ENCODE measurements at places on chromosomes 3 and 15. TPM values are rescaled to one million over a fixed set of nuclear protein-coding genes. Genes with fewer than 3 reads are reported as not detected.

TMEM44 gene
- total RNA-seq = 35.3 TPM

PROK2 gene
- total RNA-seq = not detected

GPR149 gene
- total RNA-seq = 0.25 TPM

CYP19A1 gene
- total RNA-seq = not detected

BTBD1 gene
- 41.9 TPM for total RNA-seq

MFAP1 gene
- total RNA-seq = 29.2 TPM

EIF3J gene
- 59.5 TPM for total RNA-seq

COL8A1 gene
- 0.25 TPM for total RNA-seq

IQCH gene
- total RNA-seq = 4.5 TPM

DNA sequence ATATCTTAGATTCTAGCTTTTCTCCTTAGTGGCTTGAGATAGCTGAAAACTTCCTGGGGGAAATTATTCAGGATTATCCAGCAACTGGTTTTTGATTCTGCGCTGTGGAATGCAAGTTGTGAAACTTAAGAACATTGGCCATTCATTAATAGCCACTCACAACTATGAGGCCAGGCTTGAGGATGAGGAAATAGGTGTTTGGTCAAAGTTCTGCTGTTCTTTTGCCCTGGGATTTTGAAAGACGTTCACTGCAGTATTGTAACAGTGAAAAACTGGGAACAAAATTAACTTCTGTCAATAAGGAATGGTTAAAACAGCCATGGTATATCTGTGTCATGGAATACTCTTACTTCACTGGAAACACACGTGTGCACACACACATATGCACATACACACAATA is 44.1 kb downstream of the CTXND1 start:
- H3K4me3 ChIP-seq = no peak overlapping the region
- no peaks in the 10 kb centered on the region for H3K36me3 ChIP-seq
- DNase-seq = no peak
- H3K4me1 ChIP-seq = peaks cover 17% of the 10 kb centered on the region
- no peaks in the 10 kb centered on the region for H3K27me3 ChIP-seq
- no peak overlapping the region for H3K27ac ChIP-seq

GRCh38 chr3:42036483-42036823 is 54.7 kb upstream of the TRAK1 start:
- H3K27me3 ChIP-seq = peaks cover 21% of the 10 kb centered on the region
- peaks cover 74% of the 10 kb centered on the region for H3K4me1 ChIP-seq
- no peak for DNase-seq
- H3K4me3 ChIP-seq = peak overlapping the region; percentile 78
- H3K27ac ChIP-seq = peak overlapping the region; percentile 86
- H3K36me3 ChIP-seq = peaks cover 20% of the 10 kb centered on the region

GRCh38 chr15:93178371-93178770 is 89.4 kb upstream of the RGMA start:
- H3K4me3 ChIP-seq = no peak overlapping the region
- H3K27me3 ChIP-seq = peaks cover 3% of the 10 kb centered on the region

- no peaks in the 10 kb centered on the region for H3K36me3 ChIP-seq
- no peak overlapping the region for H3K27ac ChIP-seq
- DNase-seq = no peak
- peaks cover 3% of the 10 kb centered on the region for H3K4me1 ChIP-seq
Measured at GRCh38 chr3:46405301-46406019, 1.4 kb downstream of the CCR5AS start.

GRCh38 chr3:102105193-102105592 is 255.9 kb downstream of the NFKBIZ start:
- peaks cover 1% of the 10 kb centered on the region for H3K27me3 ChIP-seq
- H3K4me3 ChIP-seq = no peak overlapping the region

GRCh38 chr15:61731099-61731498 is 329.1 kb downstream of the VPS13C start:
- no peak overlapping the region for H3K4me3 ChIP-seq
- H3K27me3 ChIP-seq = no peaks in the 10 kb centered on the region
- no peaks in the 10 kb centered on the region for H3K4me1 ChIP-seq
- no peak overlapping the region for H3K27ac ChIP-seq

DNA sequence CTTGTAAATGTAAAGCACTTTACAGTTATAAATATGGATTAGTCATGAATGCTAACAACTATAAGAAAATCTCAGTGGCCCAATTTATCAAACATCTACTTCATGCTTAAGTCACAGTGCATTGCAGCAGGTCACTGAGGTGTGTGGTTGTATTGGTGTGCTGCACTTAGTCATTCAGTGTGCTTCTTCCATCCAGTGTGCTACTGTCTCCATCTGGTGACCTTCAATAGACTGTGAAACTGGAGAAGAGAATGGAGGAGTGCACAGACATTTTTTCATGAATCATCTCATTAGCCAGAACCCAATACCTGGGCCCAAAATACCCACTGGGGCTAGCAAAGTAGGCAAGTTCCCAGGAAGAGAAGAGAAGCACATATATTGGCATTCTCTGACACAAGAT is 199.6 kb downstream of the SHOX2 start:
- no peaks in the 10 kb centered on the region for H3K36me3 ChIP-seq
- H3K27me3 ChIP-seq = no peaks in the 10 kb centered on the region
- H3K4me1 ChIP-seq = peaks cover 1% of the 10 kb centered on the region
- H3K27ac ChIP-seq = no peak overlapping the region
- DNase-seq = no peak

GRCh38 chr3:195727606-195728195 is 6.9 kb downstream of the MUC20 start:
- H3K27me3 ChIP-seq = peaks cover 9% of the 10 kb centered on the region
- no peak for DNase-seq
- no peak overlapping the region for H3K27ac ChIP-seq

- H3K36me3 ChIP-seq = peaks cover 4% of the 10 kb centered on the region
- no peaks in the 10 kb centered on the region for H3K27me3 ChIP-seq
- no peaks in the 10 kb centered on the region for H3K4me1 ChIP-seq
- no peak overlapping the region for H3K27ac ChIP-seq
- H3K4me3 ChIP-seq = no peak overlapping the region
Measured at GRCh38 chr15:76386178-76386577, 49.6 kb downstream of the ISL2 start.

DNA sequence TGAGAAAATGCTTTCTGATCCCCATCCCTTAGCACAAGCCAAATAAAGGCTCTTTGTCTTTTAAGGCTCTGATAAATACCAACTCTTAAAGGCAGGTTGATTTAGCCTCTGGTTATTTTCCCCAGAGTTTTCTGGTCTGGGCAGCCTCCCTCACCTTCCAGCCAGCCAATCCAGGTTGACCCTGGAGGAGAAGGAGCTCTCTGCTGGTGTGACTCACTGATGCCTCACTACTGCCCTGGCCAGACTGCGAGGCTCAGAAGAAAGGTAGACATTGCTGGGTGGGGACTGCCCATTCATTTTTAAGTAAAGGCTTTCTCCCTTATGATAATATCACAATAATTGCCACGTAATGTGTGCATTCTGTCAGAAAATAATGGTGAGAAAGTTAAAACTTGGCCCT is 37.1 kb downstream of the SLCO3A1 start:
- H3K4me1 ChIP-seq = peaks cover 34% of the 10 kb centered on the region
- no peak overlapping the region for H3K4me3 ChIP-seq
- no peak for DNase-seq
- no peaks in the 10 kb centered on the region for H3K27me3 ChIP-seq
- no peak overlapping the region for H3K27ac ChIP-seq

GRCh38 chr3:27666708-27667107 is 55.4 kb downstream of the EOMES start:
- peaks cover 6% of the 10 kb centered on the region for H3K4me1 ChIP-seq
- no peaks in the 10 kb centered on the region for H3K36me3 ChIP-seq
- H3K27ac ChIP-seq = no peak overlapping the region
- H3K27me3 ChIP-seq = no peaks in the 10 kb centered on the region
- peak; percentile 60 for DNase-seq

- H3K36me3 ChIP-seq = peaks cover 4% of the 10 kb centered on the region
- H3K4me1 ChIP-seq = peaks cover 4% of the 10 kb centered on the region
- DNase-seq = no peak
Measured at GRCh38 chr15:67607959-67608637, 65.6 kb downstream of the MAP2K5 start.

GRCh38 chr3:40780925-40781406 is 256.2 kb downstream of the ZNF621 start:
- no peak overlapping the region for H3K27ac ChIP-seq
- H3K36me3 ChIP-seq = peaks cover 4% of the 10 kb centered on the region
- H3K4me1 ChIP-seq = peaks cover 10% of the 10 kb centered on the region
- peak overlapping the region; percentile 3 for H3K4me3 ChIP-seq

- H3K36me3 ChIP-seq = peaks cover 2% of the 10 kb centered on the region
- H3K27ac ChIP-seq = no peak overlapping the region
- peaks cover 23% of the 10 kb centered on the region for H3K4me1 ChIP-seq
- no peaks in the 10 kb centered on the region for H3K27me3 ChIP-seq
- H3K4me3 ChIP-seq = no peak overlapping the region
Measured at GRCh38 chr3:108406063-108406660, 104.2 kb downstream of the MYH15 start.

DNA sequence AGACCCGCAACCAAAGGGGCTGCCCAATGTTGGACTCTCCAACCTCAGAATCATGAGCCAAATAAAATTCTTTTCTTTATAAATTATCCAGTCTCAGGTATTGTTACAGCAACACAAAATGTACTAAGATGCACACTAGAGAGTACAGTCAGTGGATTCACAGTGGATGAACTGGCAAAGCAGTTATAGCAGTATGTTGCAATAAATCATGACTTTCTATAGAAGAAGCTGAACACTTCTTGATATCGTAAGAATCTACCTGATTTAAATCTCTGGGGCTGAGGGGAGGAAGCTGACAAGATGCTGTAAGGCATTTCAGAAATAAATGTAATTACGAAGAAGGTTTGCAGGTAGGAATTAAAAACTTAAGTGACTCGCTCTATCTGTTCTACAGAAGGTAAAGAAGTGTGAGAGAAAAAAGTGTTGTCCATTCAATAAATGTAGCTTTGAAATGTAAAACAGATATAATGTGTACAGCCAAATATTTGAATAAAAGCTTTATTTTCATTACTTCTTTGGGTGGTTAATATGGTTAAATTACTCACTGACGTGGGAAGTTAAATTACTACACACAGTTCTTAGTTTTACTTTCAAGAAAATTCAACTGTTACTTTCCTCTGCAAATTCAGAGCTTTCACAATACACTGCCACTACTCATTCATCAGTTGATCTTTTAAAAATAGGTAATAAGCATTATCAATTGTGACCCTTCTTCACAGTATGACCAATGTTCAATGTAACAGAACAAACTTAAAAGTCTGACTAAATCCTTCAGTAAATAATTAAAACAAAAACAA is 439.1 kb downstream of the SHQ1 start:
- H3K27me3 ChIP-seq = peaks cover 2% of the 10 kb centered on the region
- DNase-seq = no peak
- peaks cover 33% of the 10 kb centered on the region for H3K4me1 ChIP-seq
- H3K4me3 ChIP-seq = no peak overlapping the region

GRCh38 chr3:12797124-12797891 is 828 bp downstream of the CAND2 start:
- H3K4me3 ChIP-seq = peak overlapping the region; percentile 73
- no peaks in the 10 kb centered on the region for H3K36me3 ChIP-seq
- no peak for DNase-seq
- peaks cover 5% of the 10 kb centered on the region for H3K27me3 ChIP-seq

DNA sequence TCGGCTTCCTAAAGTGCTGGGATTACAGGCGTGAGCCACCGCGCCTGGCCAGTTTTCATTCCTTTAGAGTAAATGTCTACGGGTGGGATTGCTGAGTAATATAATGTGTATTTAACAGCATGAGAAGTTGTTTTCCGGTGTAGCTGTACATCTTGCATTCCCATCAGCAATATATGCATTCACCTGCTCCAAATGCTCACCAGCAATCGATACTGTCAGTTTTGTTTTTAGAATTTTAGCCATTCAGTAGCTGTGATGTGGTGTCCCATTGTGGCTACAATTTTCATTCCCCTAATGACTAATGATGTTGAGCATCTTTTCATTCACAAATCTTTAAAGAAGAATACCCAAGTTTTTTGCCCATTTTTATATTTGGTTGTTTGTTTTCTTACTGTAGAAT is 134.8 kb upstream of the RGMA start:
- H3K36me3 ChIP-seq = no peaks in the 10 kb centered on the region
- no peak overlapping the region for H3K27ac ChIP-seq
- peaks cover 2% of the 10 kb centered on the region for H3K27me3 ChIP-seq

GRCh38 chr15:74893627-74894026 is 3.8 kb downstream of the MPI start:
- peaks cover 2% of the 10 kb centered on the region for H3K27me3 ChIP-seq
- H3K4me3 ChIP-seq = no peak overlapping the region
- DNase-seq = no peak
- H3K4me1 ChIP-seq = peaks cover 6% of the 10 kb centered on the region

DNA sequence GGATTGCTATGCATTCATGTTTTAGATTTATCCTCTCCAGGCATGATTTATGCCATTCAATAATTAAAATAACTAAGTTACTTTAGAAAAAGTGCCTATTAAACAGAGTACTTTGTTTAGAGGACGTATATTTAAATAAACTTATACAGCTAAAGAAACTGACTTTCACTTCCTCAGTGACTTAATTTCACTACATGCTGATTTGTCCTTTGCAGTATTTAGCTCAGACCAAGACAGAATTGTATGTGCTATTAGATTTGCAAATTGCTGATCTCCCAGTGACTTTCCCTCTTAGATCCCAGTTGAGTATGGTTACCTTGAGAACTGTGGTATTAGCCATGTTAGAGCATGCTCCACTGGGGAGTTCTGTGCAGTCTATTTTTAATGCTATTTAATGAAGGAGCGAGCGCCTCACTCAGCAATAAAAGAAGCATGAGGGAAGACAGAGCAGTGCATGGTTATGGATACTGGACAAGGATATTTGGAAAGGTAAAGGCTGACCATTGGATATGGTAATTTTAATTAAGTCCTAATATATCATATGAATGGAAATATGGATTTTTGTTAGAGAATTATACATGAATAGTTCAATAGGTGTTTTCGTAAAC is 2.7 kb downstream of the ARPP21 start:
- H3K4me1 ChIP-seq = peaks cover 18% of the 10 kb centered on the region
- no peak overlapping the region for H3K27ac ChIP-seq
- H3K36me3 ChIP-seq = peaks cover 7% of the 10 kb centered on the region
- DNase-seq = no peak

GRCh38 chr15:80789296-80789695 is 10.1 kb downstream of the CEMIP start:
- peak overlapping the region; percentile 33 for H3K27ac ChIP-seq
- H3K4me3 ChIP-seq = no peak overlapping the region
- no peaks in the 10 kb centered on the region for H3K36me3 ChIP-seq
- peaks cover 2% of the 10 kb centered on the region for H3K27me3 ChIP-seq
- H3K4me1 ChIP-seq = peaks cover 15% of the 10 kb centered on the region
